ENCODE measurements at places on chromosomes 13 and 19.

- no peak for DNase-seq
These were observed 9.5 kb downstream of the NDUFA11 start for GRCh38 chr19:5893907-5894703.

- DNase-seq, result no peak
These were observed 202.4 kb upstream of the SOX1 start for GRCh38 chr13:111864566-111864965.

DNA sequence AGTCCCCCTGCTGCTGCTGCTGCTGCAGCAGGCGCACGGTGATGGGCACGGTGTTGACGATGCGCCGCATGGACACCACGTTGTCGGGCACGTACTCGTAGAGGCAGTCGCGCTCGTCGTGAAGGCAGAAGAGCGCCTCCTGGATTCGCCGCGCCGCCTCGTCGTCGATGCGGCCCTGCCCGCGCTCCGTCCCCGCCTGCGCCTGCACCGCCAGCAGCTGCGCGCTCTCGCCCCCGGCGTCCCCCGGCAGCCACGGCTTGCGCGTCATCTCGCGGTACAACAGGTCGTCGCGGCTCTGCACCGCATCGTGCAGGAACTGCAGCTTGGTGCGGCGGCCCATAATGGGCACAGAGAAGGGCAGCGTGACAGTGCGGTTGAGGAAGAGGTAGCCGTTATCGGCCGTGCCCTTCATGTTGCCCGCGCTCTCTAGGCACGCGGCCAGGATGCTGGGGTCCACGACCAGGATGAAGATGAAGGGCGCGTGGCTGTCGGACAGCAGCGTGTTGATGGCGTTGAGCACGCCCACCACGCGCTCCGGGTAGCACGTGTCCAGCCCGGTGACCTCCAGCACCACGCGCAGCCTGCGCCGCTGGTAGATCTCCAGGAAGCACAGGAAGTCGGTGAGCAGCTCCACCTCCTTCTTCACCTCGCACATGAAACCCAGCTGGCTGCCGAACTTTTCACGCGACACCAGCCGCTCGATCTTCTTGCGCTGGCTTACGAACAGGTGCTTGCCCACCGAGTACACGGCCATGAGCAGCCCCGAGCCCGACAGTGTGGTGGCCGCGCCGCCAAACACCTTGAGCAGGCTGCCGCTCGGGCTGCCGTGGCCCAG is 8.1 kb downstream of the NKPD1 start:
- DNase-seq, result no peak

DNA sequence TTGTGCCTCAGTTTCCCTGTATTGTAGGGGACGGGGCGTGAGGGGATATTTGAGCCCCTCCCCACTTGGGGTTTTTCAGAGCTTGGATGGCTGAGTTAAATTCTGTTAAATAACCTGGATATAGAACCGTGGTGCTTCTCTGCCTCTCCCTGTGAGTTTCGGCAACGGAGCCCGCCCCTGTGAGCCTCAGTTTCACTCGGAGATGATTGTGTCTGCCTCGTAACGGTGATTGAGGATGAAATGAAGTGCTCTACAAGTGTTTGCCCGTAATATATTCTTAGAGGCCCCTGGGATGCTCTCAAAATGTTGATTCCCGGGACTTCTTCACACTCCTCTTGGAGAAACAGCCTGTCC is 509 bp downstream of the KXD1 start:
- no peak for DNase-seq

GRCh38 chr19:33997690-33998089 is 174.6 kb upstream of the LSM14A start:
- no peak for DNase-seq

DNA sequence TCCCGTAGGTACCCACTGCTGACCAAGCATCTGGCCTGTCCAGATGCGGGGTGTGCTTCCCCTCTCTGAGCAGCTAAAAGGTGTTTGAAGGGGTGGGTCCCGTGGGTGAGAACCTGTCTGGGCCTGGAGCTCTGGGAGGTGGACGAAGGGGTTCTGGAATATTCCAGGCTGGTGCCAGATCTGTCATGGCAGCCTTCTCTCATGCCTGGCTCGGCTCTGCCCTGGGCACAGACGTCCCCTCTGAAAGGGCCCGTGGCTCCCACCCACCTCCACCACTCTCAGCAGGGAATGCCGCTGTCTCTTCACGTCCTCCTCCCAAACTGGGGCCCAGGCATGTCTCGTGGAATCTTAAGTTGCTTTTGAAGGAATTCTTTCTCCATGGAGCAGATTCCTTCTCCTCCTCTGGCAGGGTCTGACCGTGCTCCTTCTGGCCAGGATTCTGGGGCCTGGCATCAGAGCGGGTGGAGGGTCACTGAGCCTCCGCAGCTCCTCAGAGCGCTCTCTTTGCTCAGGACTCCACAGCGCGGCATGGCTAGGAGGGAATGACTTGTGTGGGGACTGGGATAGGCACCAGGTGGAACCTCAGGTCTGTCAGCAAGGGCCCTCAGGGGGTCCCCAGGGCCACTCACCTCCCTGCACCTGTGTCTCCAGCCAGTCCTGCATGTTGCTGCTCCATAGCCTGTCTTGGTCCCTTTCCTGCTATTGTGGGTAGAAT is 5.9 kb upstream of the MCF2L start:
- DNase-seq, result no peak

DNA sequence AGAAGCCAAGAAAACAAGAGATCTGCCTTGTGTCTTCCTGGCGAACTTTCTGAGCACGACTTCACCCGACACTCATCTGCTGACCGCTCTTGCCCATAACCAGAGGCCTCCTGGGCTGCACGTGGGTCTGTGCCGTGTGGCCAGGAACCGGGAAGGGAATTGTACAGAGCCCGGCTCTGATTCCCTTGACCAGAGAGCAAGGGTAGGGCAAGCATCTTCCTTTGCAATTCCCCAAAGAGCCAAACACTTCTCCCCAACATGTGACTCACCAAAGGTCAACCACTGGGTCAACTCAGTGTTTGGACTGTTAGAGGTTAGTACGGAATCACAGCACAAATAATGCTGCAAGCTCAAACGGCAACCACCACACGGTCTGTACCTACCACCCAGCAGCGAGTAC is 48.9 kb downstream of the KLF2 start:
- DNase-seq, result peak; percentile 85

DNA sequence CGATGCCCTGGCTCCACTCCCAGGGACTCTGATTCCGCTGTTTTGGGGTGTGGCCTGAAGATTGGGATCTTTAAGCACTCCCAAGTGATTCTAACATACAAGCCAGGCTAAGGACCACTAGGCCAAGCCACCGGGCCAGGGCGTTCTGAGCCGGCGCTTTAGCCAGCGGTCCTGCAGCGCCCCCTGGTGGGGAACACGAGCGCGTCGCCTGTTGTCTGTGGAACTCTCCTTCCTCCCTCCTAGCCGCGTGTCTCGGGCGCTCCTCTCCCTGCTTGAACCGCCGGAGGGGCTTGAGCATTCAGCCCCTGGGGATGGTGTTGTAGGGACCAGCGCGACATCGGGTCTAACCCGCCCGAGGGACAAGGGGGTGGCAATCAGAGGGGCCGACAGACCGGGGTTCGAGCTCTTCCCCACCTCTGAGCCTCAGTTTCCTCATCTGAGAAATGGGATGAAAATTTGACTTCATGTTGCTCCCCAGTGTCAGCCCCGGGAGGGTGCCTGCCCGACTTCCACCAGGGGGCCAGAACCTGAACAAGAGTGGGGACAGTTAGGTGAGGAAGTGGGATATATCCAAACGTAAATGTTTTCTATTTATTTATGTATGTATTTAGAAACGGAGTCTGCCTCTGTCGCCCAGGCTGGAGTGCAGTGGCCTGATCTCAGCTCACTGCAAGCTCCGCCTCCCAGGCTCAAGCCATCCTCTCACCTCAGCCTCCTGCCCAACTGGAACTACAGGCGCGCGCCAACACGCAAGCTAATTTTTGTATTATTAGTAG is 18.0 kb upstream of the PNMA8B start:
- peak; percentile 82 for DNase-seq

DNA sequence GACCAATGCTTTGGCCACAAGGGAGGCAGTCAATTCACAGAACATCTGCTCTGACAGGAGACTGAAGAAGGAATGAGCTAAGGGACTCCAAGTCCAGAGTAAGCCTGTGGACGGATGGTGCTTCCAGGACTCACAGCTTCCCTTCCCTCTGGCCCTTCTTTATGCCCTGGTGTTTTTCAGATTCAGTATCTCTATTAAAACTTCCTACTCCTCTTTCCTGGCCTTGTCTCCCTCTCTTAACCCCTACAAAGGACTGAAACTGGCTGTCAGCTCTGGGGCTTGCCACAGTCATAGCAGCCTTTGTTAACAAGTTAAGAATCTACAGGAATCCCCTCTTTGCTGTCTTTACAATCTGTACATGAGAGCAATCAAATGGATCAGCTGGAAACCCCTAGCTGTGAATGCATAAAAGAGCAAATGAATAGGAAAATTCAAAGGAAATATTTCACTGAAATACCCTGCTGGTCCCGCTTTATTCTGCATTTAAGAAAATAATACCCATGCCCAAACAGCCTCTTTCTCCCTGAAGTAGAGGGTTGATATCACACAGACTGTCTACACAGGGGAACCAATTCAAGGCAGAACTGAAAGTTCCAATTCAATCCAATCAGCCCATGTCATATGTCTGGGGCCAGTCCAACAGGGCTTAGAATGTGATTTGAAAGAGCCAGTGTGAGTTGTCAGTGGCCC is 192.3 kb downstream of the MZT1 start:
- no peak for DNase-seq

- DNase-seq, result no peak
These were observed 16.3 kb downstream of the TLE2 start for GRCh38 chr19:3012621-3013262.

- no peak for DNase-seq
These were observed 54.9 kb downstream of the WDFY2 start for GRCh38 chr13:51639171-51639570.

GRCh38 chr19:18173054-18173571 is 500 bp upstream of the IFI30 start:
- no peak for DNase-seq

DNA sequence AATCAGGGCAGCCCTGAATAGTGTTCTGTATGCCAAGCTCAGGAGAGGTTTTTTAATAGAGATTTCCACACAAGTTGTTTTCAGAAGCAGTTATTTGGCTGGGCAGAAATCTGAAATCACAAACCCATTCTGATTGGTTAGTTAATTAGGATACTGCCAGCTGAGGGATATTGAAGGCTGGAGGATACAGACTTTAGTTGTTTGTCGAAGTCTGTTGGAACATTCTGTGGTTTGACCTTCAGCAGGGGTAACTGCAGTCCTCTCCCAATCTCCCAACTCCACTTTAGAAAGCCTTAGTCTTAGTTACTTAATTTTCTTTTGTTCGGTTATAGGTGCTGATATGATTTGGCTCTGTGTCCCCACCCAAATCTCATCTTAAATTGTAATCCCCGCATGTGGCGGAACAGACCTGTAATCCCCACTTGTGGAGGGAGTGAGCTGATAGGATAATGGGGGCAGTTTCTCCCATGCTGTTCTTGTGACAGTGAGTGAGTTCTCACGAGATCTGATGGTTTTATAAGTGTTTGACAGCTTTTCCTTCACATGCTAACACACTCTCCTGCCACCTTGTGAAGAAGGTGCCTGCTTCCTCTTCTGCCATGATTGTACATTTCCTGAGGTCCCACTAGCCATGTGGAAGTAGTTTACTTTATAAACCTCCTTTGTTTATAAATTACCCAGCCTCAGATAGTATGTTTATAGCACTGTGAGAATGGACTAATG is 169.2 kb downstream of the GPC5 start:
- DNase-seq, result no peak

DNA sequence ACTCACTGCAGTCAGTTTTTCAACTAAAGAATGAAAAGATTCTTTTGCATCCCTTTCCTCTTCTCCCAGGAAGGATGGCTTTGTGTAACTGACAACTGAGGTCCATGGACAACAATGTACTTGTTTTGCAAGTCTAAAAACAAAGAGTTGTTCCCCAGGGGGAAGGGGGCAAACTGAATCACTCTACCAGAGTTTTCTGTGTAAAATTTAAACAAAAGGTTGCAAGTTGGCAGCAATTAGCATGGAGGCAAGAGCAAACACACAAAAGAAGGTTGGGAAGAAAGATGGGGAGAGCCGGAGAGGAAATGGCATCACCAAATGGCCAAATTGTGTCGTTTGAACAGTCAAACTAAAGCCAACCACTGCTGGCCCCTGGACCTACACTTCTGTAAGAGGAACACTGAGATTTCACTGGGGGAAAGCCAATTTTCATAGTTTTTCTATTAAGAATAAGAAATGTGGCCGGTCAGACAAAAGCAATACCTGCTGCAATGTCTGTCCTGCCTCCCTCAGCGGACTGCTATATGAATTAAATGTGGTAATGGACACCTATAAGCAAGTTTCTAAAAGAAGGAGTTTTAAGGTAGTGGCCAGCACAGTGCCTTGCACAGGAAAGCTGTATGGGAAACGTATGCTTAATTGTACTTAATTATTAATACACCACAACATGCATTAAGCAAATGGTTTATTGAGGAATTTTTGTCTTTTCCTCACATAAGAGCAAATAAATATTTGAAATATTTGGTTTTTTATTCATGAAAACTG is 16.1 kb upstream of the SACS start:
- DNase-seq, result no peak

Data from HCEC 1CT (cell line).